ENCODE measurements at places on chromosomes 7 and 10.

- no peak for DNase-seq
Measured at GRCh38 chr10:116632596-116633215, 12.0 kb downstream of the PNLIPRP2 start.

DNA sequence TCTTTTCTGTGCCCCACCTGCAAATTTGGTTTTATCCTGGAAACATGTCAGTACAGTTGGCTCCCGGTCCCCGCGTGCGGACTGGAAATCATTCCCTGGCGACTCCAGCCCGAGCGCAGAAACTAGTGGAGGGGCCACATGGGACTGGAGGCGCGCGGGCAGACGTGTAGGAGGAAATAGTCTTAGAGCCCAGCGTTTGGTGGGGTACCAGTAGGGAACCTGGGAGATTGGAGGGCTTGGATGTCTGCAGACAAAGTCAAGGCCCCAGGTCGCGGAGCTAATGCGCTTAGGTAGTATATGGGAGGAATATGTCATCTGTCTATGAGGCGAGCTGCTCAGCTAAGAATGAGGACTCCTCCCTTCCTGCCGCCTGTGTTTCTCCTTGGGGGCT lies 1.3 kb downstream of the GALNT17 start:
- DNase-seq: no peak

- no peak for DNase-seq
Measured at GRCh38 chr7:140144821-140145220, 32.0 kb downstream of the KDM7A start.

- DNase-seq: no peak
Measured at GRCh38 chr7:12685550-12685949, 1.9 kb upstream of the ARL4A start.

DNA sequence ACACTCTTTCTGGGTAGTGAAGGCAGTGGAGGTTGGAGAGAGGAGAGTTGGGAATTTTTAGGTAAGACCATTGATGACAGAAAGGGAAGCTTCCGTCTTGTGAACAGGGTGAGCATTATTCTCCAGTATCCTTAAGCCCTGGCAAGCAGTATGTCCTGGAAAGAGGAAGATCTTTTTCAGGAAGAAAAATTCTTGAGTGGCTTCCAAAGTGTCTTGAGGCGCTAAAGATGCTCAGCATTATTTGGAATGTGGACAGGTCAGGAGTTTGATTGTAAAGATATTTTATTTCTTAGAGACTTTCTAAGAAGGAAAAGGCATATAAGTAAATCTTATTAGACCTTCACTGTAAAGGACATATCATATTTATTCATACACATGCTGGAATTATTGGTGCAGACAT lies 54.3 kb downstream of the ABCC2 start:
- DNase-seq: no peak

DNA sequence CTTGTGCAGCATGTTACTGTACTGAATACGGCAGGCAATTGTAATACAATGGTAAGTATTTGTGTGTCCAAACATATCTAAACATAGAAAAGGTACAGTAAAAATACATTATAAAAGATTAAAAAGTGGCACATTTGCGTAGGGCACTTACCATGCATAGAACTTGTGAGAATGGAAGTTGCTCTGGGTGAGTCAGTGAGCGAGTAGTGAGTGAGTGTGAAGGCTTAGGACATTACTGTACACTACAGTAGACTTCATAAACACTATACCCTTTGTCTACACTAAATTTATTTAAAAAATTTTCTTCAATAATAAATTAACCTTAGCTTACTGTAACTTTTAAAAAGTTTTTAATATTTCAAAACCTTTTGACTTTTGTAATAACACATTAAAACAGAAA lies 37.5 kb downstream of the BPGM start:
- no peak for DNase-seq

- DNase-seq: no peak
Measured at GRCh38 chr10:93867525-93867924, 26.3 kb upstream of the SLC35G1 start.
